Activated CD4-positive, alpha-beta T cell treated with anti-CD3 and anti-CD28 coated beads for 36 hours (primary cell): ENCODE measurements at places on chromosomes 2 and 18. TPM values are rescaled to one million over a fixed set of nuclear protein-coding genes. Genes with fewer than 3 reads are reported as not detected.

Gene POTEI
- not detected for total RNA-seq

- no peak for DNase-seq
Measured at GRCh38 chr2:86510436-86510933, 52.8 kb downstream of the CHMP3 start.

GRCh38 chr2:172350839-172351479, 76.4 kb upstream of the ITGA6 start:
- DNase-seq = no peak

DNA sequence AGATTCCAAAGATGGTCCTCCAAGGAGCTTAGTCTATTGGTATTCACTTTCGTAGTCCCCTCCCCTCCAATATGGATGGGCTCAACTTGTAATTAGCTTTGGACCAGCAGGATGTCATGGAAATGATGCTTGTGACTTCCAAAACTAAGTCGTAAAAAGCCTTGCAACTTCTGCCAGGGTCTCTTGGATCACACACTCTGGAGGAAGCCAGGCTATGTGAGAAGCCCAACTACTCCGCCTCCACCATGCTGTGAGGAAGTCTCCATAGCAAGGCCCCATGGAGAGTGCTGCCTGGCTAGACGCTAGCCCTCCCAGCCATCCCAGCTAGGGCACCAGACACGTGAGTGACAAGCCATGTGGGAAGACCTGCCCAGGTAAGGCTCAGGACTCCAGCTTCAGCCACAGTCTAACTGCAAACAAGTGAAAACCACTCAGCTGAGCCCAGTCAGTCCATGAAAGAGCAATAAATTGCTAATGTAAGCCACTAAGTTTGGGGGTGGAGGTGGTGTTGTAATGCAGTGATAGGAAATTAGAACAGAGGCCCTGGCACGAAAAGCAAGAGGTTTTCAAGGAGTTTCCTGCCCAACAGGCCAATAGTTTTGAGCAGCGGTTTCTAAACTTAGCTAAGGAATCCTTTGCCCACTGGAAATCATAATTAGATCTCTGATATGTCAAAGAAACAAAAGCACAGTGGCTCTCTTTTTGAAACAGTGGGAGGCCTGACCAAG, 77.5 kb upstream of the GLI2 start:
- DNase-seq = no peak

Gene ATP6V1C2
- total RNA-seq = not detected

DNA sequence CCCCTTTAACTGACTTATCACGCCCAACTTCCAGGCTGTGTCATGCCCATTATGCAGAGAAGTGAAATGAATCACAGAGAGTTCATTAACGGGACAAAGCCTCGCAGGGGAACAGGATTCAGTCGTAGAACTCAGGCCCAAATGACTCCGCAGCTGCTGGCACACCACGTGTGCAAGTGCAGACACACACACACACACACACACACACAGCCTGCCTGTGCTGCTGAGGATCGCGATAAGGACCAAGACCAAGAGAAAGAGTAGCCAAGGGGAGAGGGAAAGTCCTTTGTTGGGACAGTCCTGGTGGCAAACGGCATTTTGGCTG, 90.0 kb upstream of the TAF1B start:
- DNase-seq = peak; percentile 84
